CD4-positive, alpha-beta T cell treated with Interleukin-2 at 100 ng/mL for 4 hours (primary cell): ENCODE measurements at places on chromosomes 12 and 14.

DNA sequence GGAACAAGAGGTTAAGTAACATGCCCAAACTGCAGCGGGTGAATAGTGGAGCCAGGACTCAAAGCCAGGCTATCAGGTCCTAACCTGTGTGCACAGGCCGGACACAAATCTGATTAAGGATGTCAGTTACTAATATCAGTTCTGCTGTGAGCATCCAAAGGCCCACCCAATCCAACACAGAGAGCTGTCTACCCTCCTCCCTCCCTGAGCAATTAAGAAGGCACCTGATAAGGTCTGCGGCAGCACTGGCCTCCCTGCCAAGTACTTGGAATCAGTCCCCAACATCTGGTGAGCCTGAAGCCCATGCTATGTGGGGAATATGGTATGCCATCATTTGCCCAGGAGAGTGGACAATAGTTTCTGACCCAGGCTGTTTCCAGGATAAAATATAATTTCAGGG is 3.9 kb downstream of the HEBP1 start:
- no peak for DNase-seq

- no peak for DNase-seq
Observed at GRCh38 chr12:122981587-122982476, 1.4 kb downstream of the ARL6IP4 start.

DNA sequence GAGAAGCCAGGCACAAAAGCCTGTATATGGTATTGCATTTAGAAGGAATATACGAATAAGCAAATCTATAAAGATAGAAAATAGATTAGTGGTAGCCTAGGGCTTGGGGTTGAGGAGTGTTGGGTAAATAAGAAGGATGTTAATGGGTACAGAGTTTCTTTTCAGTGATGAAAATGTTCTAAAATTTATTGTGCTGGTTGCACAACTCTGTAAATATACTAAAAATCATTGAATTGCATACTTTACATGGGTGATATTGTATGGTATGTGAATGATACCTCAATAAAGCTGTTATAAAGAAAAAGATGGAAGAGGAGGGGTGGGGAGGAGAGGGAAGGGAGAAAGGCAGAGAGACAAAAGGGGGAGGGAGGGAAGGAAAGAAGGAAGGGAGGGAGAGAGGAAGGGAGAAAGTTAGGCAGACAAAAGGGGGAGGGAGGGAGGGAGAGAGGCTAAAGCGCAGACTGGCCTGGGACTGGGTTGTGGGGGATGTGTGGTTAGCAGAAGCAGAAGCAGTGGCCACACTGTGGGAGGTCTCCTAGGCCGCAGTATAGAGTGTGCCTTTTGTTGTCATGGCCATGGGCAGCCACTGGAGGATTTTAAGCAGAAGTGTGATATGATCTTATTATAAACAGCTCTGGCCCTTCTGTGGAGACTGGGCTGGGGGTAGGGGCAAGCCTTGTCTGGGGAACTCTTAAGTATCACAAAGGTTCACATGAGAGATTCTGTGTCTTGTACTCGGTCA is 73.6 kb upstream of the ELK3 start:
- no peak for DNase-seq

- no peak for DNase-seq
Observed at GRCh38 chr14:31961896-31962295, 115.2 kb upstream of the ARHGAP5 start.

GRCh38 chr14:70735043-70735442 is 74.3 kb downstream of the MAP3K9 start:
- DNase-seq = no peak

GRCh38 chr14:104307246-104307626 is 168.8 kb downstream of the KIF26A start:
- DNase-seq = no peak

DNA sequence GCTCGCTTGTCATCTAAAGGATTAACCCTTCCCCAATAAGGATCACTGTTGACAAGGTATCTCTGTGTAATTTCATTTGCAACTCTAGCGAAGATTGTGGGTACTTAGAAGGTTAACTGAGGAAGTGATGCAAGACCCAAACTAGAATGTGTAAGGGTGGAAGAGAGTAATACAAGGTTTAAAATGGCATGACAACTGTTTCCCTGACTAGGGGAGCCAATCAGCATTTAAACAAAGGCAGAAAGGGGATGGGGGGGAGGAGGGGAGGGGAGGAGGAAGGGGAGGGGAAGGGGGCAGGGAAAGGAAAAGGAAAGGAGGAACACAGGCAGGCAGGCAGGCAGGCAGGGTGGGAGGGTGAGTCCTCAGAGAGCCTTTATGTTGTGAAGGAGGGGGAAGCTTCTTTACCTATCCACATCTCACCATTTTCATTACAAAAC is 31.1 kb downstream of the NRDE2 start:
- DNase-seq = no peak

DNA sequence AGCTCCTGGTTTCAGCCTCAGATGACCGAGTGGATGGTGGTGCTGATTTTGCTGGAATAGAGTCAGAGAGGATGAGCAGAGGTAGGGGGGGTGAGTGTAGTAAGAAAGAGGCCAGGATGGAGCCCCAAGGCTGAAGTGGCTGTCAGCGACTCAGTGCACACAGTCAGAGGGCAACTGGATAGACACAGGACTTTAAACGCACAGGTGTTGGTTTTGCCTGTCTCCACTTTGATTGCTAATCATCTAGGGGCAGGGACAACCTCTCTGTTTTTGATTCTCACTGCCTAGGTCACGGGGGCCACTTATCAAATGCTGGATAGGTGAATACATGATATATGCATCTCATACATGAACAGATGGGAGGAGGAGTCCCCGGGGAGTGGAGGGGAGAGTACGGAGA is 99.5 kb downstream of the EGLN3 start:
- no peak for DNase-seq

DNA sequence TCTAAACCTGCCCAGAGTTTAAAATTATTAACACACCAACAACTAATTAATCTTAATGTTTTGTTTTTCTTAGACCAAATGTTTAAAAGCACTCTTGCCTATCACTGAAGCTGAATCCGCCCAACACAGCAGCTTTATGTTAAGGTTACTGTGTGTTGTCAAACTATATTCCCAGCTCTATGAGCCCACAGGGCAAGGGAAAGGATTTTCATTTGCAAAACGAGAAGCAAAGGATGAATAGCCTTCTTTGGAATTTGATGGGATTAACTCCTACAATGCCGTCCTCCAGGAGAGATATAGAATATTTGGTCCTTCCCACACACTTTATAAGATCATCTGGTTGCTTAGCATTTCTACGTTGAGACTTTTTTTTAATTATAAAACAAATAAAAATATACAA is 43.7 kb downstream of the DUSP16 start:
- no peak for DNase-seq

- DNase-seq = peak; percentile 15
Observed at GRCh38 chr12:4526923-4527546, 11.7 kb upstream of the RAD51AP1 start.

- no peak for DNase-seq
Observed at GRCh38 chr14:31480156-31480555, 7.7 kb downstream of the GPR33 start.

DNA sequence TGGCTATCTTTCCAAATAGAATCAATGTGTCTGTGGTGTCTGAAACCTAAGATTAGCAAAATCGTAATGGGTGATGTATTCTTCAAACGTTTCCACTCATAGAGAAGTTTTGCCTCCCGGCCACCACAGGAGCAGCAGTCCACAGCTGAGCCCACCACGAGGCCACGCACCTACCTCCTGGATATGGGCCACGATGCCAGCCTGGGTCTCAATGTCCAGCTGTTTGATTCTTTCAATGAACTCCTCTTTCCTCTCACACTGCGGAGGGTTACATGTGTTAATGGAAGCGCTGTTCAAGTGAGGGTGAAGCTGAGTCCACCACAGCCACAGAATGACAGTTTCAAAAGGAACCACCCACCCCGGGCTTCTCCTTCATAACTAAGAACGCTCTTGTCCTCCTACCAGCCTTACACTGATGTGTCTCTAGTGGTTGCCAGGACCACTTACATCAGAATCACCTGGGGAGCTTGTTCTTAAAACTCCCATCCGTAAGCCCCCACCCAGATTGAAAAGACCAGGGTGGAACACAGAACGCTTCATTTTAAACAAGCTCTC is 75.3 kb downstream of the CCDC88C start:
- no peak for DNase-seq
